SK-N-SH (cell line): ENCODE measurements at places on chromosomes 6 and 20.

DNA sequence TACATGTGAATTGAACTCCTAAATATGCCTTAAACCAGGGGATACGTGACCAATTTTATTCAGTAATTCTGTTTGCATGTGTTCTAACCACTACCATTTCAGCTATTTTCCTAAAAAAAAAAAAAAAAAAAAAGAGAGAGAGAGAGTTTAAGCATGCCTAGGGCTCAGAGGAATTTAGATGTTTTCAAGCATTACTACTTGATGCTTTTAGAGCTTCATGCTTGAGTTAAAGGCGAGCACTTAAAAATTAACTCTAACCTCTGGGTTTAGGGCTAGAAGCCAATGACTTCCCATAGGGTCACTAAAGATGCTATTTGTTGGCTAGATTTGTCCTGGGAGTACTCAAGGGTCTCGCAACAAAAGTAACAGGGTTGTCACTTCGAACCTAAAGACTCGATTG is 217.7 kb downstream of the ATXN1 start:
- no peak for DNase-seq

GRCh38 chr6:297571-298232 is 5.4 kb downstream of the DUSP22 start:
- no peak for DNase-seq

DNA sequence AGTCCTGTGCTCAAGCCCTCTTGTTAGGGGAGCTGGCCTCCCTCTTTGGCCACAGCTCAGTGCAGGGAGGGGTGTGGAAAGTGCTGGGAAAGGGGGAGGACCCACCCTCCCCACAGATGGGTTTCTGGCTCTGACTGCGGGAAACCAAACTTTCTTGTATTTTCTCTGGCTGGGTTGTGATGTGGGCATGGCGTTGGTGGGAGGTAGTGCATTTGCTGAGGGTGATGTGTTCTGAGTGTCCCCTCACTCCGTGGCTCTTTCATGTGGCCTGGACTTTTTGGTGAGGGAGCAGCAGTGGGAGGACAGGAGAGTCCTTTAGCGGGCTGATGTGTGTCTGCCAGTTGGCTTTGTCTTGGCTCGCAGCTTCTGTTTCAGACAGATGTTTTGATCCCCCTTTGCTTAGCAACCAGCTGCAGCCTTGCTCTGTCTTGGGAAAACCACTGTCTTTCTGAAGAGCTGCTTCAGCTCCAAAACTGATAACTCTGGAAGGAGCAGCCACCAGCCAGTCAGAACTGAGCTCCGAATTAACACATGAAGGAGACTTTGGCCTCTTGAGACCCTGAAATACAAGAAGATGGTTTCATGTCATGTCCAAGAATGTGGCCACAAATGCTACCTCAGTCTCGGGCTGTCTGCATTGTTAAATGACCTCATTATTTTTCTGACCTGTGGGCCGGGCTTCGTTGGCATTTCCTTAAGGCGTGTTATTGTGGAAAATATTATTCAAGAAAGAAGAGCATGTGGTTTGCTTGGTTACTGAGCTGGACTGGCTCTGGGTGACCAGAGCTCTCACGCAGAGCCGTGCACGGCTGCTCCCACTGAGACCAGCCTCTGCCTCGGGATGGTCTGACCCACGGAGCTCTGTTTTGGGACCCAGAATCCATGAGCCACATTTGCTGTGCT is 21.5 kb downstream of the SYNJ2 start:
- no peak for DNase-seq

DNA sequence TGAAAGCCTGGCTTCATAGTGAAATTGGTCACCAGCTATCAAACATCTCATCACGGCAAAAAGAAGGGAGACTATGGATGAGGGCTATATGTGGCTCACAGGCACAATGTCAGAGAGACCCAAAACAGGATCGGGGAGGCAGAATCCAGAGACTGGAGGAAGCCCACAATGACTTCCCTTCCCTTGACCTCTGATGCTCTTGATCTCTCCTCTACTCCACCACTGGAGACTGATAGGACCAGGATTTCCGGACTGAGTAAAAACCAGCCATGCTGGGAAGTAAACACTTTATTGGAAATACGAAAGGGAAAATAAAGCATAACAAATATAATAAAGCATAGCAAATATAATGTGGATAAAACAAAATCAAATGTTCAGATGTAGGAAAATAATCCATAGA is 597.3 kb downstream of the UTRN start:
- no peak for DNase-seq

DNA sequence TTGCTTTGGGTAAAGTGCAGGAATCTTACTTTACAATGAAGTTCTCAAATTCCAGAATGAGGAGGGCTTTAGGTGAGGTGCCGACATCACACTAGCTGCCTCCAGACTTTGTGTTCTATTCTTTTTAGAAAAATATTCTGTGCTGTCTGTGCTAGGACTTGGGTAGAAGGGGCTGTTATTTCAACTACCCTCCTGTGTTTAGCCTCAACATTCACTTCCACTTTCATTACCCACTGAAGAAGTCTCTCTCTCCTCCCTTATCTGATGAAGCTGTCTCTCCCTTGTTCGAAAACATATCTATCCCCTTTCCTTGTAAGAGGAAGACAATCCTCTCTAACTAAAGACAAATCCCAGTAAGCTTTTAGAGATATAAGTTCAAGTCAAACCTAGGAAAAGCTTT is 25.0 kb upstream of the BRPF3 start:
- no peak for DNase-seq

GRCh38 chr6:17388365-17388764 is 5.0 kb upstream of the CAP2 start:
- no peak for DNase-seq

GRCh38 chr6:104466306-104466705 is 393.4 kb downstream of the HACE1 start:
- no peak for DNase-seq

DNA sequence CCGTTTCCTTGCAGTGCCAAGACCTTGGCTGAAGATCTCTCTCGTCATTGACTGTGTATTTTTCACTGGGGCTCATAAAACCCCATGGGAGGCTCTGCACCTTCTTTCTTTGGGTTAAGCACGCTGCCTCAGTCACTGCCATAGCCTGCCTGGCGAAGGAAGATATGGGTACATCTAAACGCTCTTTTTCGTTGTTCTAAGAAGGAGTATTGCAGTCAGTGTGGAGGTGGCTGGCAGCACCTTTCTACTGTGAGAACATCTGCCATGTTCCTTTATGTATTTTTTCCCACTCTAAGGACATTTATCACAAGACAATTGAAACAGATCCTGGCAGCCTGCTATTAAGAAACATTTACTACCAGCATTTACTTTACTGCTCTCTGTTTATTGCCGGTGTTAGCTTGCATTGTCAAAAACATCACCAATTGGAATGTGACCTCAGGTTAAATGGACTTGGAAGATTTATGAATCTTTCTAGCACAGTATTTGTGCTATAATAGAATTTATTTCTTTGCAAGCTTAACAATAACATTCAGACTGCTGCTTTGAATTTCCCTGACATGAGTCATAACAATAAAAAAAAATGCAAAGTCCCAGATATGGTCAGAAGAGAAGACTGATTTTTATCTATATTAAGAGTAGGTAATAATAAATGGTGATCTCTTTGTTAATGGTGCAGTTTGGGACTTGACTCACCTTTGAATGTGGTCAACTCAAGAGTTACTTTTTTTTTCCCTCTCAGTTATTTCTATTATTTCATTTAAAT is 62.2 kb upstream of the CLDN20 start:
- no peak for DNase-seq

- DNase-seq = peak; percentile 43
These were observed 537 bp downstream of the PPIL4 start for GRCh38 chr6:149545258-149545753.

GRCh38 chr6:127570739-127571389 is 6.1 kb upstream of the C6orf58 start:
- DNase-seq = no peak
